Activated T-helper 2 cell treated with anti-CD3 and anti-CD28 coated beads, Interferon-gamma antibody, Interleukin-2, Interleukin-4, amounts not matched to agents 10 μg/mL and 5 μg/mL and 100 μg/mL, durations not matched to agents 14 hours and 24 hours and 36 hours (primary cell): ENCODE measurements at places on chromosomes 6 and 20.

DNA sequence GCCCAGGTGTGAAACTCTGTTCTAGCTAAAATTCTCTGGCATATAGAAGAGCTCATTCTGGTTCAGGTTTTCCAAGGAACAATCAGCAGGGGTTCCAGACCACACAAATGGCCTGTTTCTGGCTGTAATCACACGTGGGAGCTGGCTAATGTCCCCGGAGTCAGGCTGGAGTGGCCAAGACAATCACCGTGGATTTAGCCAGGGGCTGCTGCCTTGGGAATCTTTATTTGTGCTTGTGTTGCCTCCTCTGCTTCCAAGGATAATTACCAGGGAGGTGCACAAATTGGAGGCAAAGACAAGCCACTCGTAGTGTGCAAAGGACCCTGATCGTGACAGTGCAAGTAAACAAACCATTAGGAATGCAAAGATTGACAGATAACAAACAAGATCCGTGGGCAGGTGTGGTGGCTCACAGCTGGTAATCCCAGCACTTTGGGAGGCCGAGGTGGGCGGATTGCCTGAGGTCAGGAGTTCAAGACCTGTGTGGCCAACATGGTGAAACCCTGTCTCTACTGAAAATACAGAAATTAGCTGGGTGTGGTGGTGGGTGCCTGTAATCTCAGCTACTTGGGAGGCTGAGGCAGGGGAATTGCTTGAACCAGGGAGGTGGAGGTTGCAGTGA, 77.3 kb downstream of the KCNB1 start:
- H3K4me3 ChIP-seq: no peak overlapping the region
- DNase-seq: no peak
- no peak overlapping the region for H3K27ac ChIP-seq
- H3K36me3 ChIP-seq: no peaks in the 10 kb centered on the region
- no peaks in the 10 kb centered on the region for H3K4me1 ChIP-seq

GRCh38 chr6:158972241-158973233, 27.5 kb downstream of the RSPH3 start:
- peaks cover 10% of the 10 kb centered on the region for H3K36me3 ChIP-seq
- DNase-seq: no peak
- no peaks in the 10 kb centered on the region for H3K27me3 ChIP-seq
- H3K27ac ChIP-seq: no peak overlapping the region
- H3K4me3 ChIP-seq: no peak overlapping the region

- H3K36me3 ChIP-seq: peaks cover 22% of the 10 kb centered on the region
- H3K4me3 ChIP-seq: peak overlapping the region; percentile 54
- peaks cover 65% of the 10 kb centered on the region for H3K4me1 ChIP-seq
- peak; percentile 19 for DNase-seq
- no peaks in the 10 kb centered on the region for H3K27me3 ChIP-seq
These were observed 5.1 kb downstream of the RREB1 start for GRCh38 chr6:7112741-7113313.

GRCh38 chr6:136846046-136846445, 23.7 kb downstream of the PEX7 start:
- H3K4me3 ChIP-seq: no peak overlapping the region
- peaks cover 33% of the 10 kb centered on the region for H3K36me3 ChIP-seq
- H3K27me3 ChIP-seq: no peaks in the 10 kb centered on the region

DNA sequence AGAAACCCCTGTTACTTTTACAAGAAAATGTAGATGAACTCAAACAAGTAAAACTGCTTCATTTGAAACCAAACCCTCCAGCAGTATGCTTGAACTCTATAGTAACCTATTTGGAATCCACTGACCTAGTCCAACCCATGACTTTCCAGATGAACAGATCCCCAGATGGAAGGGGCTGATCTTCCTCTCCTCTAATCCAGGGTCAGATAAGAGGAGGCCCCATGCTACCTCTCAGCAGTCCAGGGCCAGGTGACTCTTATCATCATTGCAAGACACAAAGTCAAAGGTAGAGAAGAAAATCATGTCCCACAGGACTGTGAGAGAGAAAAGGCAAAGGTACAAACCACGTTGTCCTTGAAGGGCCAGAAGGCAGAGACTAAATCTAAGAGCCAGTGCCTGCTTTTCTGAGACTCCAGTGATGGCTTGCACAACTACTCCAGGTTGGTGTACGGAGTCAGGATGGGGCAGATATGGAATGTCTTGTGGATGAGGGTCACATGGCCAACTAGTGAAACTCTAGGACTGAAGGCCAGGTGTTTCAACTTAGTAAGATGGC, 81.4 kb upstream of the MYLIP start:
- no peak for DNase-seq
- H3K27ac ChIP-seq: no peak overlapping the region
- peaks cover 3% of the 10 kb centered on the region for H3K4me1 ChIP-seq
- no peaks in the 10 kb centered on the region for H3K36me3 ChIP-seq
- no peaks in the 10 kb centered on the region for H3K27me3 ChIP-seq

- DNase-seq: no peak
- peaks cover 4% of the 10 kb centered on the region for H3K4me1 ChIP-seq
- H3K4me3 ChIP-seq: no peak overlapping the region
- H3K27me3 ChIP-seq: peaks cover 28% of the 10 kb centered on the region
These were observed 41.7 kb upstream of the IL17A start for GRCh38 chr6:52144196-52145076.

- no peaks in the 10 kb centered on the region for H3K36me3 ChIP-seq
- no peaks in the 10 kb centered on the region for H3K4me1 ChIP-seq
- DNase-seq: no peak
These were observed 8.9 kb downstream of the SMLR1 start for GRCh38 chr6:130836055-130836640.

- no peak overlapping the region for H3K4me3 ChIP-seq
- no peaks in the 10 kb centered on the region for H3K4me1 ChIP-seq
- H3K36me3 ChIP-seq: no peaks in the 10 kb centered on the region
- no peak overlapping the region for H3K27ac ChIP-seq
- no peaks in the 10 kb centered on the region for H3K27me3 ChIP-seq
These were observed 715.2 kb upstream of the MANEA start for GRCh38 chr6:94862112-94862511.

GRCh38 chr6:36963451-36964290, 9.1 kb downstream of the PI16 start:
- H3K4me1 ChIP-seq: peaks cover 30% of the 10 kb centered on the region
- no peak for DNase-seq
- no peak overlapping the region for H3K27ac ChIP-seq
- no peaks in the 10 kb centered on the region for H3K27me3 ChIP-seq

DNA sequence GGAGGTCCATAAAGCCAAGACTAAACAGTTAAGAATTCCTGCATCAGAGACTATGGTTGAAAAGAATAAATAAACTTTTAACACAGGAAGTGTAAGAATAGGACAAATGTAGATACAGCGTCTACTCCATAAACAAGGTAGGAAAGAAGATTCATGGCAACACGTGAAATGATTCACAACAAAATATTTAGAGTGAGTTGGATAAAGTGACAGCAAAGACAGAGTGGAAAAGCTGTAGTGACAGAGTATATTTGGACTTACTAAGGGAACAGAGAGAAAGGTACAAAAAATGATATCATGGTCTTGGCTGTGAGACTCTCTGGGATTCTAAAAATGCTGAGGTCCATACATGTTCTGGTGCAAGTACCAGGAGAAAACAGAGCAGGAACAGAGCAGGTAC, 21.9 kb upstream of the KIAA0408 start:
- no peak for DNase-seq
- no peak overlapping the region for H3K4me3 ChIP-seq
- peaks cover 1% of the 10 kb centered on the region for H3K27me3 ChIP-seq
- no peak overlapping the region for H3K27ac ChIP-seq
- peaks cover 31% of the 10 kb centered on the region for H3K4me1 ChIP-seq
- H3K36me3 ChIP-seq: peaks cover 83% of the 10 kb centered on the region

- no peak overlapping the region for H3K27ac ChIP-seq
- no peaks in the 10 kb centered on the region for H3K36me3 ChIP-seq
- no peak for DNase-seq
- no peak overlapping the region for H3K4me3 ChIP-seq
- no peaks in the 10 kb centered on the region for H3K4me1 ChIP-seq
These were observed 77.7 kb downstream of the ANKRD60 start for GRCh38 chr20:58150772-58151171.

DNA sequence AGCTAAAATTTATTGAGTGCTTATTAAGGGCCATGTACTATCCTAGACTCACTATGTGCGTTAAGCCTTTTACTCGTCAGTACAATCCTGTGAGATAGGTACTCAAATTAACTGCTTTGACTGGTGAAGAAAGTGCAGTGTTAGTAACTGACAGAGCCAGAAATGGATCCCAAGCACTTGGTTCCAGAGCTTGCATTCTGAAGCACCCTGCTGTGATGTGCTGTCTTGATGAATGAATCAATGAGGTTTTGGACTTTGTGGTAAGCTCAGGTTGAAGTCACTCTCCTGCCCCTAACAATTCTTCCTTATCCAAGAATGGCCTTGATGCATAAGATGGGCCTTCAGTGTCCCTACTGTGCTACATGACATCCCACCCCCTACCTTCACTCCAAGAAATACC, 3.7 kb downstream of the STX11 start:
- no peak overlapping the region for H3K27ac ChIP-seq
- no peaks in the 10 kb centered on the region for H3K27me3 ChIP-seq
- DNase-seq: no peak
- H3K4me3 ChIP-seq: no peak overlapping the region
- peaks cover 69% of the 10 kb centered on the region for H3K36me3 ChIP-seq
- H3K4me1 ChIP-seq: peaks cover 64% of the 10 kb centered on the region

GRCh38 chr6:106516616-106517015, 112.7 kb downstream of the RTN4IP1 start:
- peaks cover 25% of the 10 kb centered on the region for H3K36me3 ChIP-seq
- H3K27me3 ChIP-seq: no peaks in the 10 kb centered on the region
- H3K27ac ChIP-seq: peak overlapping the region; percentile 20
- peaks cover 58% of the 10 kb centered on the region for H3K4me1 ChIP-seq
- no peak for DNase-seq

DNA sequence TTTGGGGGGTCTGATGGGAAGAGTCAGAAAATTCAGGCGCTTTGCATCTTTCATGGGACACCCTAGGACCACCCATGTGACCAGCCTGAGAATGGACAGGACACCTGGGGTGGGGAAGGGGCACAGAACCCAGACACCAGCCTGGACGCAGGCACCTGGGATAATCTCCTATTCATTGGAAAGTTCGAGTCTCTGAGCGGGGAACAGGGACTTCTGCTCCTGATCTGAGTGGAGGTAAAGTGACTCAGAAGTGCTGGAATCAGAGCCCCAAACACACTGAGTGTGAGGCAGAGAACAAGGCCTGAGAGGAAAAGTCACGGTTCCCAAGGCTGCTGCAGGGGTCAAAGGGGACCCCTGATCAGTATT, 1.4 kb downstream of the HLA-B start:
- DNase-seq: no peak
- H3K27me3 ChIP-seq: peaks cover 4% of the 10 kb centered on the region
- peak overlapping the region; percentile 93 for H3K4me3 ChIP-seq
- peaks cover 55% of the 10 kb centered on the region for H3K36me3 ChIP-seq
- peak overlapping the region; percentile 79 for H3K27ac ChIP-seq
- peaks cover 47% of the 10 kb centered on the region for H3K4me1 ChIP-seq

DNA sequence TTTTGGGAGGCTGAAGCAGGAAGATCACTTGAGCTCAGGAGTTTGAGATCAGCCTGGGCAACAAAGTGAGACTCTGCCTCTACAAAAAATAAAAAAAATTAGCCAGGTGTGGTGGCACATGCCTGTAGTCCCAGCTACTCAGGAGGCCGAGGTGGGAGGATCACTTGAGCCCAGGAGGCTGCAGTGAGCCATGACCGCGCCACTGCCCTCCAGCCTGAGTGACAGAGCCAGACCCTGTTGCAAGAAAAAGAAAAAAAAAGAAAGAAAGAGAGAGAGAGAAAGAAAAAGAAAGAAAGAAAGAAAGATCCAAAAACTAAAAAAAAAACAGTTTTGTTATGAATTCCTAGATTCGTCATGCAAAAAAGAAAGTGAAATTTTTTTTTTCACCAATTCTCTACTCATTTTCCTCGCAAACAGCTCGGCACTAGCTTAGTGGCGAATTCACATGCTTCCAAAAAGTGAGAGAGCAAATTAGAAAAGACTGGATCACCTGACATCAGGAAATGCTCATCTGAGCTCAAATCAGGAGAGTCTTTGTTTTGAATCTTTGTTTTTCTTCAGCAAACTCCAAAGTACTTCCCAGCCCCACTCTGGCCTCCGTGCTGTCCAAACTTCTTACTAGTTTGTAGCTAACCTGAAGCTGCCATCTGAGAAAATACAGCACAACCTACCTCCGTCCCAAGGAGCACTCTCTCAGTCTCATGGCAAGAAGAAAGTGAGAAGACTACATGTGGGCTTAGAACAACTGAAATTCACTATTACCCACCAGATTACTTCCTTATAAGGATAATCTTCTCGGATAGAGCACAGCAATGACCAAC, 27.0 kb downstream of the IPCEF1 start:
- no peak overlapping the region for H3K4me3 ChIP-seq
- peaks cover 6% of the 10 kb centered on the region for H3K27me3 ChIP-seq
- H3K36me3 ChIP-seq: no peaks in the 10 kb centered on the region
- peaks cover 2% of the 10 kb centered on the region for H3K4me1 ChIP-seq
- no peak overlapping the region for H3K27ac ChIP-seq
- DNase-seq: no peak

GRCh38 chr6:94673251-94673650, 904.1 kb upstream of the MANEA start:
- no peaks in the 10 kb centered on the region for H3K36me3 ChIP-seq
- H3K27me3 ChIP-seq: no peaks in the 10 kb centered on the region
- H3K4me3 ChIP-seq: no peak overlapping the region
- no peaks in the 10 kb centered on the region for H3K4me1 ChIP-seq
- no peak for DNase-seq
- H3K27ac ChIP-seq: no peak overlapping the region

DNA sequence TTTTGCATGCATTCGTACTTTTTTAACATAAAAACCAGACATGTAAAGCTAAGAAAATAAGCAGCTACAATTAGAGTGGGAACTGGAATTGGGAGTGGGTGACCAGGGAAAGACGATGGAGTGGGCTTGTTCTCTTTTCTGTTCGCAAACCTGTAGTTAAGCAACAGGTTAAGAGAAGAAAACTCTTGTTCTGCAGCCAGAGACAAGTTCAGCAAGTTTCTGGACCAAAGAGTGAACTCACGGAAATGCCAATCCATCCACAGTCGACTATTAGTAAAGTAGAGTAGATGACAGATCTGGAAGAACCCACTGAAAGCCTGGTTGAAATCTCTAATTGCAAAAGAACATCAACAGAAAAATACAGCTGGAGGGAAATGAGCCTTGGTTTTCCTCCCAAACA, 197.8 kb downstream of the TFAP2A start:
- no peaks in the 10 kb centered on the region for H3K36me3 ChIP-seq
- no peaks in the 10 kb centered on the region for H3K4me1 ChIP-seq
- no peaks in the 10 kb centered on the region for H3K27me3 ChIP-seq
- H3K4me3 ChIP-seq: no peak overlapping the region
- H3K27ac ChIP-seq: no peak overlapping the region
- DNase-seq: no peak
